ENCODE measurements at places on chromosomes 7 and 10.

DNA sequence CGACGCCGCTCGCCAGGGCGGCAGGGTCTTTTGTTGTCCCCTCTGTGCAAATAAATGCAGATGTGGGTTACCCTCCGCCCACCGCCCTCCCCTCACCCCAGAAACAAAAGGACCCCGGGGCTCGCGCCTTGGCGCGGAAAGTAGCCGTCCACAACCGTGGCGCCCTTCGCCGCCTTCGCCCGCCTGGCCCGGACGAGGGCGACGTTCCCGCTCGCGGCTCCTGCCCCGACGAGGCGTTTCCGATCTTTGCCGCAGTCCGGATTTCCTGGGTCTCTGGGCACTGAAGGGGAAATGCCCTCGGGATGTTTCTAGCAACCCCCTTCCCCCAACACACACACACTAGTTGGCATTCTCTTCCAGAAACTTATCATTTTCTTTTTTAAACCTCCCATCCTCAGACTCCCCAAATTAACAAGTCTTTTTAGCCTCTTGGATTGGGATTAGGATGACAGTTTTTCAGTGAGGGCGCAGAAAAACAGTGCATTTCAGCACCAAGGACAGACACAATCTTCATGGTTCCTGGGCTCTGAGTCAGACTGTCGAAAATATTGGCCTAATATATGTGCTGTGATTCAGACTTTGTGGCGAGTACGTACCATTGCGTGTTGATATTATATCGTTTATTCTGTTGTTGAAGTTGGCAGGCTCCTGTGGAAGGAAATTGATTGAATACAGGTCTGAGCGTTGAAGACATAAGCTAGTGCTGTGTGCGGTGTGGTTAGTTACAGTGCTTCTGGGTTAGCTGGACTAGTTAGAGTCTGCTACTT, 771 bp downstream of the PHYHIPL start:
- H3K27me3 ChIP-seq, result peaks cover 13% of the 10 kb centered on the region
- H3K36me3 ChIP-seq, result no peaks in the 10 kb centered on the region

- no peaks in the 10 kb centered on the region for H3K36me3 ChIP-seq
- H3K4me1 ChIP-seq, result peaks cover 4% of the 10 kb centered on the region
- H3K27ac ChIP-seq, result no peak overlapping the region
- H3K4me3 ChIP-seq, result no peak overlapping the region
Measured at GRCh38 chr7:55641811-55642210, 69.5 kb upstream of the VOPP1 start.

DNA sequence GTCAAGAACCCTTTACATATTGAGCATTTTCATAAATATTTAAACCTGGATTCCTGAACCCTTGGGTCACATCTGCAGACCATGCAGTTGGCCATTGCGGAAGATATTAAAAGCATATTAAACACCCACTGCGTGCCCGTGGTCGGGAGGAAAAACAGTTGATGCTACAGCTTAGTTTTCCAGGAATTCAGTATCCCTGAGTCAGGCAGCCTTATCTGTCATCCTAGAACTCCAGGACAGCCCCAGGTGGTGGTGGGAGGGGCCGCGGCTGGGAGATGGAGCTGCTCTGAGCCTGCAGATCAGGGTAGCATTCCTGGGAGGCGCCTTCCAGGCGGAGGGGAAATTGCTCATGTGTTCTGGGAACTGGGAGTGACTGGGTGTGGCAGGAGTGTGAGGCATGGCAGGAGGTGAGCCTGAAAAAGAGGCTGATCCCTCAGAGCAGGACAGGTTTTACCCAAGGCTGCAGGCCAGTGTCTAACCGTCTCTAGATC, 222.9 kb upstream of the SH2B2 start:
- H3K36me3 ChIP-seq, result no peaks in the 10 kb centered on the region
- peaks cover 6% of the 10 kb centered on the region for H3K27me3 ChIP-seq
- DNase-seq, result no peak
- H3K27ac ChIP-seq, result no peak overlapping the region

GRCh38 chr10:76553263-76554032, 1084.2 kb downstream of the KCNMA1 start:
- H3K4me3 ChIP-seq, result no peak overlapping the region
- H3K27me3 ChIP-seq, result no peaks in the 10 kb centered on the region
- no peaks in the 10 kb centered on the region for H3K36me3 ChIP-seq
- no peak overlapping the region for H3K27ac ChIP-seq

All from endothelial cell (in vitro differentiated cells).